ENCODE measurements at places on chromosomes 3 and 15.
A peak's percentile ranks its signal among the peaks of the same experiment; 100 is the strongest.

DNA sequence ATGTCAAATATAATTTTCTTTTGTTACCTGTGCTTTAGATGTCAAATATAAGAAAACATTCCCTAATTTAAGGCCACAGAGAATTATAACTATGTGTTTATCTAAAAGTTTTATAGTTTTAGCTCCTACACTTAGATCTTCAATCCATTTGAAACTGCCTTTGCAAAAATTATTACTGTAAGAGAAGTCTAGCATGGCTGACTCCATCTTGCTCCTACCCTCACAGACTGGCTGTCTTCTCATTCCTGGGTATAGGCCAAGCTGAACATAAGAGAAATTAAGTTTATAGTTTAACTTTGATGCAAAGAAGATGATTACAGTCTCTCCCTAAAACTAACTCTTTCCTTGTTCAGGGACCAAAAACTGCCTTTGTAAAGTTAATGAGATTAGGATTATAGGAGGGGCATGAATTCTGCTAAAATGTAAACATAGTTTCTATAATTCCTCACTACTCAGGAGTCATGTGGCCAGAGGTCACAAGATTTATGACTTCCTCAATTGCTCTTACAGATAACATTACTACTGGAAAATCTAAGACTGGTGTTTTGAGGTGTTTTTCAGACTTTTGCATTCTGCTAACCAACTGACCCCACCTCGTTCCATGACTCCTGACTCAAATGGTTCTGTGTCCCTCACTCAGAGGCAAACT lies 184.0 kb downstream of the BCHE start:
- DNase-seq: no peak

DNA sequence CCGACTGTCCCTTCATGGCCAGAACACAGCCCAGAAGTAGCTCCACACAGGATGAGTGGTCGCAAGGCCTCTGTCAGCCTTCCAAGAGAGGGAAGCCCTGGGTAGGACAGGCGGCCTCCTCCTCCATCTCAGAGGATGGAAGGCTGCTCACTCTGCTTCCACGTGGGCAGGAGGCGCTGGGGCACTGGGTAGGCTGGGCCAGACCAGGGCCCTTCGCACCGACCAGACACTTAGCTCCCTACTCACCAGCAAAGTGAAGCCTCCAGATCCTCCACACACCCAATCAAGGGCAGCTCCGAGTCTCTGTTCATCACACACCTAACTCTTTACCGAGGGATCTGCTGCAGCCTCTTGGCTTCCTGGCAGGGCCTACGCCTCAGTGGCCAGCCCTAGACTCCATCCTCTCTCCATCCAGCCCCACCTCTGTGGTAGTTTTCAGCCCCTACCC lies 24.3 kb upstream of the PLXNA1 start:
- peak; percentile 59 for DNase-seq

DNA sequence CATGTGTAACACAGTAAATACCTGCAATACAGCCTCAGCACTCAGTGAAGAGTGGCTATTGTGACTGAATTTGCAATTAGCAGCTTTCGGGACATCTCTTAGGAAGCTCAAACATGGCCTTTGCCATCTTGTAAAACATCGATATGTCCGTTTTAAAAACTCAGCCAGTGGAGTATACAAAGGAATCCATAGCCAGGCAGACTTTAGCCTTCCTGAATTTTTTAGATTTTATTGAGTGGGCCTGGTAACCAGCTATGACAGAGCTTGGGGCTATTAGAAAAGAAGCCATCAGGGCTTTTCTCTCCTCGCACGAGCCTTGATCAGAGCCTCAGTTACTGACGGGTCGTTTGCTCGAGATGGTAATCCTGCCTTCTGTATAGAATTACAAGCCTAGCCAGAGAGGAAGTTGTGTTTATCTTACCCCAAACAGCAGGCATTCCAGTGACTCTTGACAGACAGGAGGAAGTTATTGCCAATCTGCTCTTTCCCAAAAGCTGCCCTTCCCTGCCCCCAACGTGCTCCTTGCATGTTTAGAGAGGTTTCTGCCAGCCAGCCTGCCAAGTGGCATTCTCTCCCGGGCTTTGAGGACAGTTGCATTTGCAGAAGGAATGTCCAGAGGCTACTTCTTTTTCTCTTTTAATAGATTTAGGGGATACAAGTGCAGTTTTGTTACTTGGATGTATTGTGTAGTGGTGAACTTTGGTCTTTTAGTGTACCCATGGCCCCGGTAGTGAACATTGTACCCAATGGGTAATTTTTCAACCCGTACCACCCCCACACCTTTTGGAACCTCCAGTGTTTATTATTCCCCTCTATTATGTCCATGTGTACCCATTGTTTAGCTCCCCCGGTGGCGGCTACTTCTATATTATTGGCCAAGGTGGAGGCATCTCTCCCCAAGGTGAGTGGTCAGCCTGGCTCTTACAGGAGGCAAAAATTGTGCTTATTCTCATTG lies 40.6 kb downstream of the ITPR1 start:
- DNase-seq: no peak

GRCh38 chr3:123766193-123767008 lies 117.7 kb downstream of the MYLK start:
- no peak for DNase-seq

DNA sequence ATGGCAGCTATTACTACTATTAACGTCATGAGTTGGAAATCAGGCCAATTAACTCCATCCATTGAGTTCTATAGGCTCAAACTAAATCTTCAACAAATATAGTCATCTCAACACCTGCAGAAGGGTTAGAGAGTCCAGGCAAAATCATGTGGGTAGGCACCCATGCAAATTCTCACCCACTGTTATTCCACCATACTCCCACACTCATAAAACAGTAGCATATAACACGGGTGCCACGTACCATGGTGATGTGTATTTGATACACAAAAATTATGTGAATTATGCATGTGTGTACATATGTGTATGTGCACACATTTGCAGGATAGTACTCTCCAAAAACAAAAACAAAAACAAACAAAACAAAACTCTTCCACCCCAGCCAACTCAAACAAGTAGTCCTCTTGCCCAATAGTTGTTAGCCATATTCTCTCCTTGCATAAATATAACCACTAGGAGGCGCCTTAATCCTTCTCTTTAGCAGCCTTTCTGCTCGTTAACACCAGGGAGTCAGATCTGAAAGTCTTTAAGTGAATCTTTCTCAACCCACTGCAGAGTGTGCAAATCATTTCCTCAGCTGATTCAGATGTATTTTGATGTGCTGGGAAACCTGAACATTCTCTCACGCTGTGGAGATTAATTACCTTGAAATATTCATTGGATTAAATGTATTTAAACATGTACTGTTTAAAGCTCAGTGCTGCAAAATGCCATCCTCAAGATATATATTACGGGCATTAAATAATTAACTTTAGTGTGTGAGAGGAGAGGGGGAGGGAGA lies 38.0 kb upstream of the COPB2 start:
- DNase-seq: no peak

GRCh38 chr15:69734699-69735098 lies 282.1 kb downstream of the RPLP1 start:
- DNase-seq: no peak

DNA sequence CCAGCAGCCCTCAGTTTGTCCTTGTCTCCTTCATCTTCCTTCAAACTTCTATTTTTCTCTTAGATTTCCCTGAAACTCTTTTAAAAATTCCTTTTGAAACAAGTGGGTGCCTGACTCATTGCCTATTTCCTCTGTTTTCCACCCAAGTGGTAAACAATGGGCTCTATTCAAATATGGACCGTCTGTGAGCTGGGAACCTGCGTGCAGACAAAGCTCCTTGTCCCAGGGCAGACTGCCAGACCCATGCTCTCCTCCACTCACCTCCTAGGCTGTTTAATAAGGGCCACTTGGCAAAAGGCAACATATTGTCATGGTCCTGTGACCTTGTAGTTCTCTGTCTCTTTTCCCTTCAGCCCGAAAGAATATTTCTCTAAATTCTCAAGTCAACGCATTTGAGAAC lies 332.7 kb upstream of the THBS1 start:
- no peak for DNase-seq

DNA sequence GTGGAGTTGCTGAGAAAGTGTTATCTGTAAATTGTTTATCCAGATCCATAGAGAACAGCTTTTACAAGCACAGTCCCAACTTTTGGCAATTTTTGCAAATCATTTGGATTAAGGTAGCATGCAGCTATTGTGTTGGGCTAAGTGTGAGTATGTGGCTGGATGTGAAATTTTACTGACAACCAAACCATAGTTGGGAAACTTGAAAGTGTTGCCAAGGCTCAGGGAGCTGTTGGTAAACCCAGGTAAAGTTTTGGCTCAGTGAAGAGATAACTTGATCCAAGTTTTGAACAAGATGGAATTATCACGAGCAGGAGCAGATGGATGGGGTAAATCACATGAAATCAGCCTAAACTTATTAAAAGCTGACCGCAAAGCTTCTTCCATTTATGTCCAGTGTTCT lies 90.0 kb upstream of the HES1 start:
- DNase-seq: no peak

GRCh38 chr3:173037840-173038483 lies 103.1 kb downstream of the SPATA16 start:
- no peak for DNase-seq

- DNase-seq: no peak
These were observed 53.2 kb downstream of the SLTM start for GRCh38 chr15:58880320-58880719.

DNA sequence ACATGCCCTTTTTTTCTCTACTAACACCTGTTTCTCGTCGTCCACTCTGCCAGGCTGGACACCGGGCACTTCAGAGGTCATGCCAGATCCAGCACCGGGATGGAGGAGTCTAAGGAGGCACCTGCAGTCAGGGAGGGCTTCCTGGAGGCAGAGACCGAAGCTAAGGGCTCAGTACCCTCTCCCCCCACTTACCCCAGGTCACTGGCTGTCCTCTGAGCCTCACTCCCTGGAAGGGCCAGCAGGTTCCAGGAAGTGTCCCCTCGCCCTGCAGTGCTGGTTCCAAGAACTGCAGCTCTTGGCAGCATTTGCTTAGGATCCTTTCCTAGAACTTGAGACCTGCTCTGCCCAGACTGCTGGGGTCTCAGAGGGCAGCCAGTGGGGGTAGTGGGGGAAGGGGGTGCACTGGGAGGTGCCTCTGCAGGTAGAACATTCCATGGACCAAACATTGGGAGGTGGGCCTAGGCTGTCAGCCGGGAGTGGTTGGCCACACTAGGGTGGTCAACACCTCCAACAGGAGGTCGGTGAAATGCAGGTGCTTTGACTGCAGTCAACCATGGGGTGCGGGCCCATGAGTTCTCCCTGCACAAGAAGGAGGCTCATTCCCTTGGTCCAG lies 11.3 kb downstream of the CISH start:
- DNase-seq: no peak

DNA sequence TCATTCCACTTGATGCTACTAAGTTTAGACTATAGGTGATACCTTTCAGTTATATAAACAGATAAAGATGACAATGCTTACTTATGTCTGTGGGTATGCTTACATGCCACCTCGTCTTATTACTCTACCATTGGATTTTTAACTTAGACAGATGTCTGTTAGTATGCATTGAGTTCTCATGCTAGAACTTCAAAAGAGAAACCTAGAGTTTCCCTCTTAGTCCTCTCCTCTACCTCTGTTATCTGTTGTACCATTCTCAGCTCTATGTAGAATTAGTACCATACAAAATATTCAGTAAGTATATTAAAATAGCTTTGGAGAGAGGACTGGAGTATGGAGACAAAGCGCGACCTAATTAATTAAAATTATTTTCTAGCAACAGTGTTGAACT lies 111.3 kb downstream of the BBX start:
- no peak for DNase-seq

DNA sequence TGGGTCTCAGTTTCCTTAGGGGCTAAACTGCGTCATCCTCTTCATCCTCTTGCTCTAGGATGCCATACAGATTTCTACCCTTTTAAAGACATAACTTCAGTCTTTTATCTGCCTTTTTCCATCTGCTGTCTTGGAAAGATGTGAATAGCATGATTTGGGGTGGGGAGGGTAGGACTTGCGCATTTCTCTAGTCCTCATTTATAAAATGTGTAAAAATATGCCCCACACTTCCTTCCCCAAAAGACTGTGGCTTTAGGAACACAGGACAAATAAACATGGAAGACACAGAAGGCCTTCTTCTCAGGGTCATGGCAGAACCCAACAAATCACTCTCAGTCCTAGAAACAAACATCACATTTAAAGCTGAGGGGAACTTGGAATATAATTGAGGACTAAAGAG lies 48.4 kb upstream of the BCL6 start:
- DNase-seq: no peak

DNA sequence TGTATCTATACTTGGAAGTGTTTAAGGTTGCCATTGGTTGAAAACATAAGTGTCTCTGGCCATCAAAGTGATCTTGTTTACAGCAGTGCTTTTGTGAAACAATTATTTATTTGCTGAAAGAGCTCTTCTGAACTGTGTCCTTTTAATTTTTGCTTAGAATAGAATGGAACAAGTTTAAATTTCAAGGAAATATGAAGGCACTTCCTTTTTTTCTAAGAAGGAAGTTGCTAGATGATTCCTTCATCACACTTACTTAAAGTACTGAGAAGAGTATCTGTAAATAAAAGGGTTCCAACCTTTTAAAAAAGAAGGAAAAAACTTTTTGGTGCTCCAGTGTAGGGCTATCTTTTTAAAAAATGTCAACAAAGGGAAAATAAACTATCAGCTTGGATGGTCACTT lies 19.7 kb downstream of the B3GNT5 start:
- no peak for DNase-seq

DNA sequence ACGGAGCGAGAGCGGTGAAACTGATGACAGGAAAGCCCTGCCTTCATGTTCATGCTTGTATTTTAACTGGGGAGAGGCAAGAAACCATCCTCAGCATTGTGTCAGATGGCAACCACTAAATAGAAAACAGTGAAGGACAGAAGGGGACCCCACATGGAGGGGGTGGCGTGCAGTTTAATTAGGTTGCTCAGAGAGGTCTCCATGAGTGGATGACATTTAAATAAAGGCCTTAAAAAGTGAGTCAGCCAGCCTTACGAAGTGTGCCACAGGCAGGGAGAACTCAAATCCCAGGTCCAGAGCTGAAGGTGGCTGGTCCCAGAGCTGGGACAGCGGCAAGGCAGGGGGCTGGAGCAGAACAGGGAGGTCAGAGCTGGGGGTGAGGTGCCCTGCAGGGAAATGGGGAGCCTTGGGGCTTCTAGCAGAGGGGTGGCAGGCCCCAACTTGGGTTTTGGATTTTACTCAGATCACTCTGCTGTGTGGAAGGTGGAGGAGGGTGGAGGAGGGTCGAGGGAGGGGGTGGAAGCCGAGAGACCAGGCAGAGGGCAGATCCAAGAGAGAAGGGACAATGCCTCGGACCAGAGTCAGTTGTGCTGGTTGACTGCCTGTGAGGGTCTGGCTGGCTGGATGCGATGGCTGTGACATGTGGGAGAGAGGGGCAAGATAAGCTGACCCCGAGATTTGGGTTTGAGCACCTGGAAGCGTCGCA lies 73.7 kb downstream of the KLF13 start:
- no peak for DNase-seq

GRCh38 chr3:33437556-33438283 lies 2.5 kb downstream of the UBP1 start:
- no peak for DNase-seq

All from posterior cingulate gyrus (tissue), 11 donors.